Activated T-cell treated with anti-CD3 and anti-CD28 coated beads, Interleukin-2, amount 50 U/mL, for 4 hours (primary cell): ENCODE measurements at places on chromosomes 6 and 20. TPM values are rescaled to one million over a fixed set of nuclear protein-coding genes. Genes with fewer than 3 reads are reported as not detected.

- no peak for DNase-seq
Measured at GRCh38 chr6:135875446-135875845, 23.9 kb downstream of the PDE7B start.

DNA sequence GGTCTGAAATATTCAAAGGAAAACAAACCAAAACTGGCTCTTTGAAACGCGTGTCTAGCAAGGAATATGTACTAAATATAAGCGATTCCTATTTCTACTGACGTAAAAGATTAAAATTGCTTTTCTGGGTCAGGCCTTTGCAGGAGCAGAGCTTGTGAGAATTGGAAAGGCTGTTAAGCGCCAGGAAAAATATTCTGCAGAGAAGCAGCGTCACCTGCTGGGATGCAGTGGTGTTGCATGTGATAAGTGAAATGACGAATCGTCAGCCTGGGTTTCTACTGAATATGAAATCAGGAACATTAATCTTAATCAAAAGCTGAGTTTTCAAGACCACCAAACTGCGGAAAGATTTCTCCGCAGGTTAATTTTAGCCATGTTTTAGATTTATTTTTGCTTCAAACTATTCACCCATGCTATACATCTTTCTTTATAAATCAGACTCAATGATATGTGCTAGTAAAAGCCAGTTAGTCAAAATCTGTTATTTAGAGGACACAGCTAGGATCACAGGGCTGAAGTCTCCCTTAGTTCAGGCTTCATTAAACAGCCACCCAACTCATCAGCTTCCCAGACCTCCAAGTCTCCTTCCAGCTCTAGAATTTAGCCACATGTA is 67.4 kb downstream of the ALDH8A1 start:
- DNase-seq: peak; percentile 52

DNA sequence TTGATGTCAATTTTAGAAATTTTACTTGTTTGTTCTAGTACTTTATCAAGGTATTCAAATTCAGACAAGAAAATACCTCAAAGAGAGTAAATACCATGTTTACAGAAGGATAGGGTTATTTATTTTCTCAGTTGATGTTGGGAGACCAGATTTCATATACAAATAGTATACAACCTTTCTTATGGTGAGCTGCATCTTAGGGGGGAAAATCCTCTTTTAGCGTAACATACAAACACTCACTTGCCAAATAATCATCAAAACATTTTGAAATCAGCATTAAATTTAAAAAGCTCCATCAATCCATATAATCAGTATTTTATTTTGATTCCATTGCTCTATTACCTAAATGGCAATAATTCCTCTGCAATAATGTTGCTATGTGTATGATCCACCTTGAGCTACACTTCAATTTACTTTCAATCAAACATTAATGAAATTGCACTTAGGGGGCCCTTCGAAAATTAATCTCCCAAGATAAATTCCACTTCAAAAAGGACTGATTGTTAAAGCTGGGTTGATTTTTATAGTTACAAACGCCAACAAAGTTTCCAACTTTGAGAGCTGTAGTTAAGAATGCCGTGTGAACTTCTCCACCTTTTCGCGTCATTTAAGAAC is 2.2 kb downstream of the NKX2-4 start:
- DNase-seq: no peak

- no peak for DNase-seq
Measured at GRCh38 chr6:1423578-1423977, 34.2 kb downstream of the FOXF2 start.

- DNase-seq: no peak
Measured at GRCh38 chr6:119739769-119740168, 390.2 kb upstream of the MAN1A1 start.

GRCh38 chr6:143127941-143128680 is 67.4 kb downstream of the AIG1 start:
- DNase-seq: no peak

SLA2 gene
- total RNA-seq: 77.0 TPM
